ENCODE measurements at places on chromosomes 11 and 22. TPM values are rescaled to one million over a fixed set of nuclear protein-coding genes. Genes with fewer than 3 reads are reported as not detected.

Gene XKR3
- not detected for polyA plus RNA-seq

Gene CSF2RB
- 2.8 TPM for polyA plus RNA-seq

Gene PPP6R3
- 84.1 TPM for polyA plus RNA-seq

Gene MIAT
- 4.4 TPM for polyA plus RNA-seq

Gene MS4A14
- polyA plus RNA-seq = 0.52 TPM

Gene GLYATL1
- 4.2 TPM for polyA plus RNA-seq

Gene KCNE3
- 13.1 TPM for polyA plus RNA-seq

Gene OR4D9
- 0.09 TPM for polyA plus RNA-seq

Gene HBB
- 305 TPM for polyA plus RNA-seq

Gene MMP12
- polyA plus RNA-seq = not detected

Gene MS4A6A
- 23.5 TPM for polyA plus RNA-seq

Gene ZNF214
- 6.8 TPM for polyA plus RNA-seq

Gene TRIM29
- polyA plus RNA-seq = 0.90 TPM

Gene NELL1
- polyA plus RNA-seq = 0.31 TPM

Gene WNT7B
- polyA plus RNA-seq = 18.1 TPM

Gene SHISA8
- 0.27 TPM for polyA plus RNA-seq

Gene SPTBN2
- polyA plus RNA-seq = 11.5 TPM

Gene NARS2
- polyA plus RNA-seq = 34.5 TPM

Gene ADM2
- polyA plus RNA-seq = 0.37 TPM

Gene GVQW3
- 24.0 TPM for polyA plus RNA-seq

Gene KCNJ5
- polyA plus RNA-seq = 12.2 TPM

Gene PATE2
- 0.20 TPM for polyA plus RNA-seq

Gene SCUBE2
- 52.9 TPM for polyA plus RNA-seq

Gene ENTHD1
- not detected for polyA plus RNA-seq

Gene CLMP
- 16.4 TPM for polyA plus RNA-seq

Gene DUSP8
- polyA plus RNA-seq = 0.85 TPM

Gene SNAP29
- 33.9 TPM for polyA plus RNA-seq

Gene MUC6
- 0.54 TPM for polyA plus RNA-seq

Gene MAP6
- polyA plus RNA-seq = 9.6 TPM

Gene GAL3ST3
- polyA plus RNA-seq = 0.19 TPM

Gene SLC37A2
- polyA plus RNA-seq = 3.9 TPM

Gene CCDC87
- 0.16 TPM for polyA plus RNA-seq

Gene TSPAN32
- polyA plus RNA-seq = 3.0 TPM

Gene DNAJB13
- polyA plus RNA-seq = 4.3 TPM

Gene SCGB1D2
- polyA plus RNA-seq = not detected

Gene MS4A4A
- 16.4 TPM for polyA plus RNA-seq

Gene MAP4K2
- polyA plus RNA-seq = 31.6 TPM

Gene APOBEC3A
- polyA plus RNA-seq = 0.19 TPM

Gene TPBGL
- polyA plus RNA-seq = 0.08 TPM

Gene UPK3A
- not detected for polyA plus RNA-seq

Gene NUP50
- 45.1 TPM for polyA plus RNA-seq

Gene GLB1L3
- 0.08 TPM for polyA plus RNA-seq

Gene KCTD21
- 9.7 TPM for polyA plus RNA-seq

Gene MRPL17
- polyA plus RNA-seq = 53.7 TPM

Gene UNC93B1
- 20.3 TPM for polyA plus RNA-seq

Gene MRPL40
- polyA plus RNA-seq = 42.8 TPM

Gene TUBA8
- 2.3 TPM for polyA plus RNA-seq

Gene SHANK2
- polyA plus RNA-seq = 25.4 TPM
